ENCODE measurements at places on chromosomes 5 and 9.
A peak's percentile ranks its signal among the peaks of the same experiment; 100 is the strongest.

DNA sequence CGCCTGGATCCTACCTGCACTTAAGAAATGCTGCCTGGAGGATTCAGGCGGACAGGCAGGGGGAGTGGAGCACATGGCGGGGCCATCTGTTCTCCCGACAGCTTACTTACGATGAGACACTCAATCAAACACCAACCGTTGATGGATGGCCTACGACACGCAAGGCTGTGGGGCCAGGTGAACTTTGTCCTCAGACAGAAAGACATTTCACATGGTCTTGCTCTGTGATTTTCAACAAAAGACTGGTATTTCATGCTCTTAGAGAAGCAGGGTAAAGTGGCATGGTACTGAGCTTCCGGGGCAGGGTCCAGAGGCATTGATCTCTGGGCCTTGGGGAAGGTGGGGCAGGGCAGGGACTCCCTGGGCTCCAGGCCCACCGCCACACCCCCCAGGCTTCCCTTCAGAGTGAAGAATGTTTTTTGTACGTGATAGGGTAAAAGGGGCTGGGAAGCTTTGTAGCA is 9.1 kb upstream of the OLFM1 start:
- no peak for DNase-seq

DNA sequence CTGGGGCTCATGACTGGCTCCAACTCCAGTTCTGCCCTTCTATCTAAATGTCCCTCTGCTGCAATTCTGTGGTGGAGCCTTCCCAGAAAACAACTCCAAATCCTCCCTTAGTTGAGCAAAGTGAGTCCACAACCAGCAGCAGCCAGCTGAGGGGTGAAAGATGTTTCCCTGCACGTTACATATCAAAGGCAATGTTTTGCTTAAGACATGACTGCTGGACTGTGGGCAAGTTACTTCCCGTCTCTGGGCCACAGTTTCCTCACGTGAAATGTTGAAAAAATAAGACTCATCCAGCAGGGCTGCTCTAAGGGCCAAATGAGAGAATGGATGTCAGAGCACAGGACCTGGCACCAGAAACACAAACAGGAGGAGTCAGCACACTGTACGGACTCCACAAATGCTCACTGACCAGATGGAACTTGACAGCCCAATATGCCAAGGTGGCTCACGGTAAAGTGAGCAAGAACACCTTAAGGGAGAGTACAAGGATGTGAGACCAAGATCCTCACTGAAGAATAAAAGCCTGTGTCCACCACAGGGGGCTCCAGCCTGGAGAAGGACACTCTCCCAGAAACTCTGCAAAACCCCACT is 138.4 kb upstream of the ABCA1 start:
- no peak for DNase-seq

GRCh38 chr9:14654932-14655331 is 38.3 kb downstream of the ZDHHC21 start:
- DNase-seq: no peak

GRCh38 chr9:68720656-68721313 is 15.7 kb downstream of the PIP5K1B start:
- no peak for DNase-seq

DNA sequence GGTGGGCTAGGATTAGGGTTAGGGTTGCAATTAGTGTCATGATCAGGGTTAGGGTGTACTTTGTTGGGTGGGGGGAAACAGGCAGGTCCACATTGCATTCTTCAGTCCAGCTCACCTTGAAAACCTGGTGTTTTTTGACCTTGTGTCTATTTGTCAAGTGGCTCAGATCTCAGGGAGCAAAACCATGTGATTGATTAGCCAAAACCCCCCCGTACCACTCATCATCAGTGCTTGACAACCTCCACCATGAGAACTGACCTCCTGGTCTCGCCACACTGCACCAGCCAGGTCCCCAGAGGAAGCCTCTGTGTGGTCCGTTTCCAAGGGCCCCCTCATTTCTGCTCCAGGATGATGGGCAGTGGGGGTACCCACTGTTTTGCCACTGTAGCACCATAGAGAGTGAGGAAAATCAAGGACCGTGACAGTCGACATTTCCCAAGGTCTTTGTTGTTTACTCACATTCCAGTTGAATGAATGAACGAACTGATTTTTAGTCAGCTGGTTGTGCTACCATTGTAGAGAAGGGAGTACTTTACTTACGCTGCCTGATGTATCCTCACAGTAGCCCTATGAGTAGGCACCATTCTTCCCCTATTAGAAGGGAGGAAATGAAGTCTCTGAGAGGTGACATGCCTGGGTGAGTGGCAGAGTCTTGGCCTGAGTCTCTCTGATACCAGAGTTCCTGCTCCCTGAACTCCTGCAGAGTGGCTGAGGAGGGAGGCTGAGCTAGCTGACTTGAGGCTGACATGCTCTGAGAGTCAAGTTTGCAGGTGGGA is 84.8 kb downstream of the RAD23B start:
- DNase-seq: no peak

DNA sequence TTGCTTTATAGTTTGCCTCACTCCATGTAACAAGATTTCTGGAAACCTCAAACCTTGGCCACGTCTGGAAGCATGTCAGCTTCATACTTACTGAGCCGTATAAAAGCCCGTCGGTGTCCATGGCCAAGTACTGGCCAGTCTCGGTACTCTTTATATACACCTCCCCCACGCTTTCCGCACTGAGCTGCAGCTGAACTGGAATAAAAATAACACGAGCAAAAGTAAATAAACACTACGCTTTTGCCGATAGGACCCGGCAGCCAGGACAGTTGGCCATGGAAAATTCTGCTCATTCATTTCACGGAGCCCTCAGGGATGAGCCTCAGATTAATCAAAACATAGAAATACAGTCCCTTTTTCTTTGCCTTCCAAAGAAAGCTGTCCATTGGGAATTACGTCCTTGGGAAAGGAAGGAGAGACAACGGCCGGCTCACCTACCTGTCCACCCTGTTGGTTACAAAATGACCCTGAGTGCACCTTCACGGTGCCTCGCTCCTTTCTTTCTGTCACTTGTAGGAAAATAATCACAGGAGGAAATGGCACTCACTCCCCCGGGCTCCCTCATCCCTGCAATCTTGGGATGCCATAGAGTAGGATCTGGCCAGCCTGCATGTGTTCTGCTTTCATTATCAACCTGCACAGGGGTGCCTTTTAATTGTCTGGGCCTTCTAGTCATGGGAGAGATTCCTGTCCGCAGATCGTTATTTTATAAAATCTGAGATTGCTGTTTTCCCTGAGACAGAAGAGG is 85.1 kb downstream of the FGF1 start:
- no peak for DNase-seq

DNA sequence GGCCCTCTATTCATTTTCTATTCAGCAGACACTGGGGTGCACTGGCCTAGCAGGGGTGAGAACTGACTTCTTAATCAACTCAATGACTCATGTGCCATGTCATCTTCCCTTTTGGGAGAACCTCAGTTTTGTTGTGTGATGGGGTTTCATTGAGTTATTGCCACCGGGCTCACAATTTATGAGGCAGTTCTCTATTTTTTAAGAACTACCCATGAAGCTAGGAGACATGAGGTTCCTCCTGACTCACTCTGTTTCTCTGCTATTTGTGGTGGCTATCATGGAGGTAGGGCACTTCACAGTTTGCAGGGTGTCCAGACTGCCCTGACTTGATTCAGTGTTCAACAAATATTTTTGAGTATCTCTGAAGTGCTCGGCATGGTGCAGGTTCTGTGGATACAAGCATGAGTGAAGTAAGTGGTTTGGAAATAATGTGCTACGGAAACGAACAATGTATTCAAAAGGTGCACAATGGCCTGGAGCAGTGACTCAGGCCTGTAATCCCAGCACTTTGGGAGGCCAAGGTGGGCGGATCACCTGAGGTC is 39.3 kb downstream of the SPARC start:
- no peak for DNase-seq

DNA sequence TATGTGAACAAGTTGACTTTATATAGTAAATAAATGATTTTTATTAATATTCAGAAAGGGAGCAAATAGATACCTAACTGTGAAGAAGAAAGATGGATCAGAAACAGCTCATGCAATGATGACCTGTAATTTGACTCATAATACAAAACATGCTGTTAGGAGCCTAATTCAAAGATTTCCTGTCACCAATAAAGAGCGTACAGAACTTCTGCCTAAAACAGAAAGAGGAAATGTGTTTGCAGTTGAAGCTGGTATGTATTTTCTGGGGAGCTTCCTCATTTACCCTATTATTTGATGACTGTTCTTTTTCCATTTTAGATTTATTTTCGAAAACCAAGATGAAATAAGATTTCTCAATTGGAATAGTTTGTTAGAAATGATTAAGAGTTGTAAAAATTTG is 11.4 kb downstream of the YTHDC2 start:
- no peak for DNase-seq

DNA sequence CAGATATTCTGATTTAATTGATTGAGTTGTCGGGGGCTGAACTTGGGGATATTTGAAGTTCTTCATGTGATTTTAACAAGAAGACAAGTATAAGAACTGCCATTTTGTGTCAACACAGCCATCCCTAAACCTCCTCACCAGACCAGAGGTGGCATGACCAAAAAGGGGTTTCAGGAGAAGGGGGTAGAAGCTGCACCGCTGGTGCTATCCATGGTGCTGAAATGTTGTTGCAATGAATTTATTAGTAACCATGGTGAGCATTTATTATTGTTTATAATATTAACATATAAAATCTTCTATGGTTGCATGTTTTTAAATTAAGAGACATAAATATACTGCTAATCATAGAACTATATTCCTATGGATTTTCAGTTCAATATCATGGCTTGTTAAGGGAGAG is 72.3 kb downstream of the GNA14 start:
- DNase-seq: no peak

DNA sequence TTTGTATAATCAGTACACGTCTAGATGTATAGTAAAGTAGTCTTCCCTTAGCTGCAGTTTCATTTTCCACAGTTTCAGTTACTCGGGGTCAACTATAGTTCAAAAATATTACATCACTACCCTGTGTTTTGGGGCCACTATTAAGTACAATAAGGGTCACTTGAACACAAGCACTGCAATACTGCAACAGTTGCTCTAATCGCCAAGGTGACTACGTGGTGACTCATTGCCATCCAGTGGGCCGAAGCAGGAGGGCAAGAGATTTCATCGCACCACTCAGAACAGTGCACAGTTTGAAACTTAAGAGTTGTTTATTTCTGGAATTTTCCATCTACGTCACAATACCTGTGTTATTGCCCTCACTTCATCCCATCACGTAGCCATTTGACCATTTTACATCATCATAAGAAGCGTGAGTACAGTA is at the start of gene ARL14EPL:
ARL14EPL (plus strand) TSS at position 379 of the 424 bp plus-strand sequence. CDS start 18,994 bp downstream, outside the sequence.
- peak; percentile 62 for DNase-seq

- DNase-seq: peak; percentile 55
Observed at GRCh38 chr5:66829826-66830225, 233.6 kb downstream of the MAST4 start.

GRCh38 chr5:14245132-14245925 is 102.2 kb downstream of the TRIO start:
- DNase-seq: no peak

DNA sequence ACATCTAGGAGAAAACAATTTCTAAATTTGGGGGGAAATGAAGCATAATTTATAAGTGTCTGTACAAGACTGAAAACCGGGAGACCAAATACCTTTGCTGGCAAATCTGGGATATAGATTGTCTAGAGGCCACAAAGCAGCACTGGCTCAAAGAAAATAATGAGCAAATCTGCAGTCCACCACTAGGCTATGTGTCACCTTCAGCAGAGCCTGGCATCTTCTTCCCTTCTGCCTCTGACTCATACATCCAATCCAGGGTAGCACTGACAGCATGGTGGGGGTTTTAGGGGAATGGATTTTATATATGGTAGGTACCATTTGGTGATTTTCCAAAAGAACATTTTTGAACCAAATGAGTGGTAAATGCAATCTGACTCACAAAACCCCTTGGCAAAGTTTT is 12.8 kb downstream of the FAM81B start:
- no peak for DNase-seq

DNA sequence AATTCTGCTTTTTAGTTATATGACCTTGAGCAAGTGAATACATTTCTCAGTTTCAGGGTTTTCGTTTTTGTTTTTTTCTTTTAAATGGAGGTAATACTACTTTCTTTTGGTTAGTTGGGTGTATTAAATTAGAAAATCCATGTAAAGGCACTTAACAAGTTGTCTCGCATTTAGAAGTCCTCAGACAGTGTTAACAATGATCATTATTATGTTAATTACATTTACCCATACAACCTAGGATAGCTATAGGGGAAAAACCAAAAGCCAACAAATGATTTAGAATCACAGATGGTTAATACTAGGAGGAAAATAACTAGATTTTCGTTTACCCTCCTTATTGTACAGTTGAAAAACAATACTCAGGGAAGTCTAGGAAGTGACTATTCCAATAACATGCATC is 972.2 kb upstream of the WWC1 start:
- no peak for DNase-seq

- DNase-seq: no peak
Observed at GRCh38 chr9:110641293-110641692, 27.3 kb upstream of the MUSK start.

- DNase-seq: peak; percentile 61
Observed at GRCh38 chr5:42992088-42992879, 47.8 kb downstream of the ANXA2R start.

- no peak for DNase-seq
Observed at GRCh38 chr9:38160613-38161215, 91.7 kb upstream of the SHB start.

DNA sequence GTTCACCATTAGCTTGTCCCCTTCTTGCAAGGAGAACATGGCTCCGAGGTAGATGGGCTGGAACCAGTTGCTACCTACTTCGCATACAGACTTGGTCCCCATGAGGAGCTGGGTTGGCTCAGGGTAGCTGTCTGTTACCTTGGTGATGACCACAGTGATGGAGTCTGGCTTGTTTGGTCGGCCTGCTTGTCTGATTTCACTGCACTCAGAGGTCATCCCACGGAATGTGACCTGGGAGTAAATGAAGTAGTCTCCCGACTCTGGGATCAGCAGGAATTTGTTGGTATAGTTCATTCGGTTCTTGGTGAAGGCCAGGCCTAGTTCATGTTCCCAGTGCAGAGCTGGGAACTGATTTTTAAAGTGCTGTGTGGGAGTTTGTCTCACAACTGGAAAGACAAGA is 15.3 kb downstream of the TNFSF15 start:
- no peak for DNase-seq

DNA sequence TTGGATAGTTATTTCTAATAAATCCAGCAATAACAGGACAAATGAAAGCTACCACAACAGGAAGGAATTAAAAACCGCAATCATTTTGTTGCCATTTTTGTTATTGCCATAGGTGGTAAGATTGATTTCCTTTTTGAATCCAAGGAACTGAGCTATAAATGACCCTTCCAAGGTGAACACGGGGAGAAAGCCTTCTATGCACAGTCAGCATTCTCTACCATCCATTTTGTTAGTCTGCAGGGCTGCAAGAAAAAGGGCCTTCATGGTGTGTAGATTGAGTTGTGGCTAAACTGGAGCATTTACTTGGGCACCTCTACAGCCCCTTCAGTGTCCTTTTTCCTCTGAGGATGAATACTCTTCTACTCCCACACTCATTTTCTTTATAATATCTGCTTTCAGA is 18.6 kb upstream of the REEP5 start:
- DNase-seq: no peak

All from HS-5 (cell line).